MG63 (cell line): ENCODE measurements at places on chromosomes 6 and 20. TPM values are rescaled to one million over a fixed set of nuclear protein-coding genes. Genes with fewer than 3 reads are reported as not detected.

CLVS2 gene
- not detected in 2 replicates for total RNA-seq

NKX2-4 gene
- total RNA-seq: not detected in 2 replicates

CD83 gene
- 0.89 and 2.2 TPM in 2 replicates for total RNA-seq

PNPLA1 gene
- total RNA-seq: not detected in 2 replicates

PRIM2 gene
- total RNA-seq: 49.1 and 60.0 TPM in 2 replicates

STK38 gene
- total RNA-seq: 13.8 and 17.3 TPM in 2 replicates

ERVFRD-1 gene
- not detected in 2 replicates for total RNA-seq

ANKRD66 gene
- total RNA-seq: not detected in 2 replicates

SLC22A2 gene
- not detected in 2 replicates for total RNA-seq

SOX18 gene
- total RNA-seq: 0.22 and 0.92 TPM in 2 replicates

DPM1 gene
- 187 and 483 TPM in 2 replicates for total RNA-seq

ZNF391 gene
- 3.3 and 5.3 TPM in 2 replicates for total RNA-seq

PLTP gene
- 46.8 and 70.1 TPM in 2 replicates for total RNA-seq

C6orf58 gene
- not detected in 2 replicates for total RNA-seq

PDE10A gene
- total RNA-seq: 0.10 and 1.3 TPM in 2 replicates

SLPI gene
- total RNA-seq: 25.7 and 52.2 TPM in 2 replicates
